ENCODE measurements at places on chromosomes 3 and 15.

DNA sequence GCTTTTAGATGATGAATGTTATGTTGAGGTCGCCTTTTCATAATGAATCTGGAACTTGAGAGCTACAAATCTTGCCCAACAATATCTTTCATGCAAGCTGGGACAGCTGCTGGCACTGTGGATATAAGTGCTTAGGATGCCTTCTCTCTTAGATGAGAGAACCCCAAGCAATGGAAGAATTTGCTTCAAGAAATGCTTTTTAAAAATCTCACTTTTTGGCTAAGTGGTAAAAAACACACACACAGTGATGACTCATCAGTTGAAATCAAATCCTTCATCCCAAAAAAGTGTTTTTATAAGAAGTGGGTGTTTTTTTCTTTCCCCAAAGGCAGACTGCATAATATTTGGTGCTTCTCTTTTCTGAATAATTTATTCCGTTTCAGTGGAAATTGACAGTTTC, 38.4 kb upstream of the GALNT15 start:
- DNase-seq = no peak

- no peak for DNase-seq
These were observed 1.8 kb downstream of the PLXNB1 start for GRCh38 chr3:48428088-48428571.

- DNase-seq = no peak
These were observed 1.8 kb downstream of the CLDN18 start for GRCh38 chr3:138011722-138012121.

DNA sequence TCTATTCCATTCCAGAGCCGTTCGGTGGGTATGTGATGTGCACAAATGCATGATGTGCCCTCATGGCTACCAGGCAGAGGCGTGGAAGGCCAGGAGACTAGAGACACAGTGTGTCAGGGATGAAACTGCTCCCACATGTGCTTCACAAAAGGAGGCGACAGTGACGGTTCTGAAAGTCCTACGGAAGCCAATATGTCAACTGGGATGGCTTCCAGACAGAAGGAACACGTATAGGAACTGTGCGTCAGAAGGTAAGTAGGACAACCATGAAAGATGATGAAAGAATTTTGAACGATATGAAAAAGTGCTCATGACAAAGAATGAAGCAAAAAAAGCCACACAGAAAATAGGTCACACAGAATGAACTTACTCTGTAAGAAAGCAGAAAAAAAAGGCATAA, 34.1 kb downstream of the GLB1 start:
- DNase-seq = no peak

DNA sequence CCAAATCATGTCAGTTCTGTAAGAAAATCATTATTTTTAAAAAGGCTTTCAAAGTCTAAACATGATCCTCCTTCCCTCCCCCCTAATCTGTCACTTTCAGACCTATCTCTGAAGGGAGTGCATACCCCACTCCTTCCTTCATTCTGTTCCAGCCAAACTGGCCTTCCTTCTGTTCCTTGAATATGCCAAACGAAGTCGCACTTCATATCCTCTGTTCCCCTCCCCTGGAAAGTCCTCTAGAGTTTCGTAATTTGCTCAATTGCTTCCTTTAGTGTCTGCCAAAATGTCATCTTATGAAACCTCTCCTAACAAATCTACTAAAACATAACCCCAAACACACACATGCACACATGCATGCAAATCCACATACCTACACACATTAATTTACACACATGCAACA, 69.5 kb upstream of the TUSC7 start:
- DNase-seq = no peak

DNA sequence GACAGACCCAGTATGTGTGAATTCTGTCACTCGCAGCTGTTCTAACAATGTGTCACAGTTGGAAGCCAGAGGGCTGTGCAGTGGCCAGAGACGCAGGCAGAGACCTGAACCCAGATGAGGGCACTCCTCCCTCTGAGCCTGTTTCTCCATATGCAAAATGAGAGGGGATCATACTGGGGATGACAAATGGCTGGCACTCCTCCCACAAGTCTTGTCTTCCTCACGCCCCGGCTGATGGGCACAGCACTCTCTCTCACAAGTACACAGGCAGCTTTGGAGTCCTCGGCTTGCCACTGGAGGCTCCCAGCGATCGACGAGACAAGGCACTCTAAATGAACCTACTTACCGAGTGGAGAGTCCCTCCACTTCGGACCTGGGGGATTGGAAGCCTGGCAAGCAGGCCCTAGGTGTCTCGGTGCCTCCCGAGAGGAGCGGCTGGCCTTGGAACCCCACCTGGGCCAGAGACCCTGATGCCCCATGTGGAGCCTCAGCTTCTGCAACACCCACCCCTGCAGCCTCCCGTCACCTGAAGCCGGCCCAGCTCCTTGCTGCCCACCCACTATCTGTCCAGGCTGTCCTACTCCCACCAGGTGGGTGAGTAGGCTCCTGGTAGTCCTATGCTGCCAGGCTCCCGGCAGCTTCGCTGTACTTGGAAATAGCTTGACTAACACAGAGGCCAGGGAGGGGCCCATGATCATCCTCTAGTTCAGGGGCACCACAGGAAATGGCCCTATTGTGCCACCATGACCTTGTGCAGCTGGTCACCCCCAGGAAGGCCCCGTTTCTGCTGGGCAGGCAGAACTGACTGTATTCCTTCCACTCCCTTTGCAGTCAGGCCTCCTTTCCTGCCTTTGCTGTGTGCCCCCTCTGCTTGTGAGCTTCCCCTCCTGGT, 65.0 kb upstream of the IQSEC1 start:
- DNase-seq = no peak

- no peak for DNase-seq
These were observed 134.8 kb upstream of the ABI3BP start for GRCh38 chr3:101128001-101128400.

DNA sequence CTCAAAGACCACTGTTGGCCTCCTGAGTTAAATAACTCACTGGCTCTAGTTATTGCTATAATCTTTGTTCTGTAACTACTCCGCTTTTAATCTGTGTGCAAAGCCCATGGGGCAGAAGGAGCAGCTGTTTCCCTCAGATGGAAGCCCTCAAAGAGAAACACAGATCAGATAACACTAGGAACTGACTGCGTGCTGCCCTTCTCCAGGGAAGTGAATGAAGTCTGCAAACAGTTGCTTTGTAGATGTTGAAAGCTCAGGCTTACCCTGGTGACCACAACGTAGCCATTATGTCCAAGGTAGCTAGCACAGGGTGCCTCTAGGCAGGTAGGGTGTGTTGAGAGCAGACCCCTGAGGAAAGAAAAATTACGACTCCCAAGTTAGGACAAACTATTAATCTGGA, 152.3 kb upstream of the STAC start:
- DNase-seq = no peak

Data from stimulated activated CD8-positive, alpha-beta memory T cell treated with anti-CD3 and anti-CD28 coated beads, Interleukin-15, amount 100 ng/mL, for 48 hours (primary cell).